ENCODE measurements at places on chromosomes 6 and 20.
A peak's percentile ranks its signal among the peaks of the same experiment; 100 is the strongest.

GRCh38 chr6:4372866-4373265 lies 237.5 kb upstream of the ECI2 start:
- no peak for DNase-seq

DNA sequence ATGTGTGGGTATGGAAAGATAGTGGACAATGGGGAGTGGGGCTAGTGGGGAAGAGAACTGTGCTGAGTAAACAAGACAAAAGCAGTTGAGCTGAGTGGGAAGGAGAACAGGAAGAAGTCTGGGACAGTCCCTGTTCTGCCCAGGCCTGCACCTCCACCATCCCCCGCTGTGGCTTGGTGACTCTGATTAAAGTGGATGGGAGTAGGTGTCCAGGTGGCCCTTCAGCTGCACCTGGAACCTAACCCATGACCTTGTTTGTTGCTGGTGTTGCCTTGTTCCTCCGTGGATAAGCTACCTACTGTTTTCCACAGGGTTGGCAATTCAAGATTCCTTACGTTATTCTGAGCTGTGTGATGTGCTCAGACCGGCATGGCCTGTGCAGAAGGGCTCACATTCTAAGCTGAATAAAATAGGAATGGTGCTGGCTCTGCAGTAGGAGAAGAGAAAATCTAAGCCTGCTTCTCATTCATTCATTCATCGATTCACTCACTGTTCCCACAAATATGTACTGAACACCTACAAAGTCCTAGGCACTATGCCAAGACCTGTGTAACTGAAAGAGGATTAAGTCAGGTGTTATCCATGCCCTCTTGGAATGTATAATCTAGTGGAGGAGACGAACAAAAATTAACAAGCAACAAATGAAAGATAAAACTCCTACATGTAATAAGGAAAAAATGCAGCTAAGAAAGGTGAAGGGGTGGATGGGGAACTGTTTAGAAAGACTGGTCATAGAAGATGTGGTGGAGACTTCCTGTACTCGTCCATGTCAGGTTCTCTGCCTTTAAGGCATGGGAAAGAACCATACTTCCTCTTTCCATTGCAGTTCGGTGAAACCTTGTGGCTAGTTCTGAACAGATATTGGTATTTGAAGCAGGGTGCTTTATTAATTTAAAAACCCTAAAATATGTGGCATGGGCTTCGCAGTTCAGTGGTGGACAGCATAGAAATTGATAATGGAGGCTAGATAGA lies 10.1 kb upstream of the CALHM6 start:
- DNase-seq = no peak

GRCh38 chr6:1020837-1021236 lies 291.1 kb upstream of the FOXQ1 start:
- DNase-seq = no peak

- DNase-seq = peak; percentile 73
These were observed 670.9 kb downstream of the QKI start for GRCh38 chr6:164085091-164086075.

DNA sequence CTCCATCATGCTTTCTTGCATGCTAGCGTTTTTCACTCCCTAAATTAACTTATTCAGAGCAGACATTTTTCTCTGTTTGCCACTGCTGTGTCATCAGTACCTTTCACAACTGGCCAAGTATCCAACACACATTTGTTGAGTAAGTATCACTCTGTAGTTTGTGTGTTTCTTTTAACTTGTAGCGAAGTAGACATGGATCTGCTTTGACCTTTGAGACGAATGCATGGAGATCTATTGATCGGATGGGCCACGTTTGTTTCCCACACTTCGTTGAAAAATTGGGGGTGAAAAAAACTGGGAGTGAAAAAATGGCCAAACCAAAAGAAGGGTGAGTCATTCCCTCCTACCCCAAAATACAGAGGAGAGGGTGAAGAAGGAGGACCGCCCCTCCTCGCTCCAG lies 12.9 kb upstream of the SLC9A8 start:
- DNase-seq = no peak

DNA sequence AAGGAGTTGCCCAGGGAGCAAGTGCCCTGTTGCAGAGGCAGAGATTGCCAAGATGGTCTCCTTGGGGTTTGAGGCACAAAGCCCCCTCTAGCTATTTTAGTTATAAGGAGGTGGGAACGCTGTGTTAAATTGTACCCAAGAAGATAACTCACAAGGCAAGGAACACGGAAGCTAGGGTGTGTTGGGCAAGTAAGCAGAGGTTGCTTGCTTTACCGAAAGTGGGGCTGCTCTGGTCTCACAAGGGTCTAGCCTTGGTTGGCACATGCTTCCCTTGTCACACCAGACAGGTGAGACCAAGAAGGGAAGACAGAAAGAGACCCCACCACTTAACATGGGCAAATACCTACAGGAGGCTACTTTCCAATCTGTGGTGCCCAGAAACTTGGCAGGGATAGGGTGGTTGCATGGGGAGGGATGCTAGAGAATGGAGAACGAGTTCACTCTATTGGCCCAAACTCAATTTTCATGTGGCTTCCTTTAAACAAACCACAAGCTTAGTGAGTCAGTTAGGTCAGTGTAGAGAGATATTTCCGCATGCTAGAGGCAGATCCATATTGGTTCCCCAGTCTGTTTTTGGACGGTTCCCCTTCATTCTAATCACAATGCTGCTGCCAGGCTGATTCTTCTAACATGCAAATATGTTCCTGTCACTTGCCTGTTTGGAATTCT lies 42.4 kb downstream of the PLAGL1 start:
- peak; percentile 40 for DNase-seq

DNA sequence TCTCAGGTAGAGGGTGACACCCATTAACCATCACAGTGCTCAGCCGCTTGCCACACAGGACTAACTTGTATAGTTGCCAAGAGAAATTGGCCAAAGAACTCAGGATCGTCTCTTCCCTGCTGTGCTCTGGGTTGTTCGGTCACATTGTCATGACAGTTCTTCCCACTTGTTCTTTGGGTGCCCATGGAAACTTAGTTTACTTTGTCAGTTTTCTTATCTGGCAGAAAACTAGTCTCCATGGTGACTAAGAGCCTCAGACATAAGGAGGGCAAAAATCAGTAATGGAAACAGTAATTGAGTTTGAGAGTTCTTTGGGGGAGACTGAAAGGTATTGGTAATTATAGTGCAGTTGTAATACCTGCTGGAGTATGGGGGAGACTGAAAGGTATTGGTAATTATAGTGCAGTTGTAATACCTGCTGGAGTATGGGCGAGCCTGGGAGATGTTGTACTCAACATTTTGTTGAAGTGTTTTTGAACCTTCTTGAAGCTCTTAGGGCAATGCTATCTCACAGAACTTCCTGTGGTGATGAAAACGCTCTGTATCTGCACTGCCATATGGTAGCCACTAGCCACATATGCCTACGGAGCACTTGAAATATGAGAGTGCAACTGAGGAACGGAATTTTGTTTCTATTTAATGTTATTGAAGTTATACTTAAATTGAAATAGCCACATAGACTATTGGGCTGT lies 95.2 kb upstream of the HDGFL1 start:
- DNase-seq = no peak

DNA sequence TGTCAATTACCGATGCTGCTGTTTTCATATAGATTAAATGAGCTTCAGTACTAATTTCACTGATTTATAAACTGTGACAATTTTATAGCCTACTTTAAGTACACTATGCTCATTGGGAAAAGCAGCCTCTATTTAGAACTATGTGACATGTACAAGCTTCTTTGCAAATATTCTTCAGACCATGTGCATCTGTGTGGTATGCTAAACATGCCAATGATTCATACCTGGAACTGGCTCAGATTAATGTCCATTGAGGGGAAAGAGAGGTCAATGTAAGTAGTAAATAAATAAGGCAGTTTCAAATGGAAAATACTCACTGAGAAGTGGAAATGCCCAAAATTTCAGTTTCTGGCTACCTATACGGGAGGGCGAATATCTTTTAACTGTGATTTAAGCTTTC lies 777.7 kb downstream of the C6orf118 start:
- DNase-seq = no peak

All from fibroblast of skin of back (primary cell).